ENCODE measurements at places on chromosomes 2 and 18.

- no peak for DNase-seq
Observed at GRCh38 chr18:11071300-11071699, 78.1 kb downstream of the PIEZO2 start.

DNA sequence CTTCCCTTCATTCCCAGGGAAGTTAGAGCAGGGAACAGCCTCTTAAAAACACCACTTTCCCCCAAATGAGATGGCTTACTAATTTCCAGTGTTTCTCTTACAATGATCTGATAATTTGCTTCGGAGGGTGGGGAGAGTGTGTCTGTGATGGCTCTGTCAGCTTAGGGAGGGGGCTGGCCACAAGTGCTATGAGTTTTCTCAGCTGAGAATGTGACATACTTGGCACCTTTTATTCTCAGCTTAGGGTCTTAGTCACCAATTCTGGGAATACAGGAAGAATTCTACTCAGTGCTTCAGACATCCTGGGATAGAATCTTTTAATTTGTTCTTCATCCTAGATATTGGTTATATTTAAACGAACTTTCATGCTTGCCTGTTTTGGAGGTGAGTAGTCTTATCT, 64.4 kb downstream of the AOX1 start:
- DNase-seq: no peak

DNA sequence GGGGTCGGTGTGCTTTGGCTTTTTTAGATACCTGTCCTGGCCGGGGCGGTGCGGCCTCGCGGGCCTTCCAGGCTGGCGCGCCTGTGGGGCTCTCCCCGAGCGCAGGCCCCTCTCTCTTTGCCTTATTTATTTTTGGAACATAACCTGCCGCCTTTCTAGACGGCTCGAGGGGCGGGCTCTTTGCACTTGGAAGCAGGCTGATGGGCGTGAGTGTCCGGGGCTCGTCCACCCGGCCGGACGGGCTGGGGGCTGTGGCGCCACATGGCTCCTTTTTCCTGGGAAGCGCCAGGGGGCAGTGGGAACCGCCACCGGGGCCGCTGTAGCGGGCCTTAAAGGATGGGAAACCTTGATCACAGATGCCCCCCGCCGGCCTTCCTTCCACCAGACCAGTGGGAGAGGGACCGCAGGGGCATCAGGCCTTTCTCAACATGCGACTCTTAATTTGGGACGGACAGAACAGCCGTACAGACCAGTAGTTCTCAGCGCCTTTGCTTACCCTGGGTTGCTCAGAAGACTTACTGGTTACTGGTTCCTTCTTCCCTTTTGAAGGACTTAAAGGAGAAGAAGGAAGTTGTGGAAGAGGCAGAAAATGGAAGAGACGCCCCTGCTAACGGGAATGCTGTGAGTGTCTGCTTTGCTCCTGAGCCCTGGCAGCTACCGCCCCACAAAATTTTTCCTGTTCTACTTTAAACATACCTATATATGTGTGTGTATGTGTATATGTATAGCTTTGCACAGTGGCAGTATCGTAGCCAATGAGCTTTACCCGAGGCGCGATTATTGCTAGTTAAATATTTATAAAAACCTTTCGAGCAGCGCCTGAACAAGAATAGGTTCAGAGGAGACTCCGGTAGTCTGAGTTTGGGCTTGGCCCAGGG, 2.7 kb downstream of the PTMA start:
- no peak for DNase-seq

- DNase-seq: no peak
Observed at GRCh38 chr2:158808426-158808825, 13.3 kb downstream of the DAPL1 start.

DNA sequence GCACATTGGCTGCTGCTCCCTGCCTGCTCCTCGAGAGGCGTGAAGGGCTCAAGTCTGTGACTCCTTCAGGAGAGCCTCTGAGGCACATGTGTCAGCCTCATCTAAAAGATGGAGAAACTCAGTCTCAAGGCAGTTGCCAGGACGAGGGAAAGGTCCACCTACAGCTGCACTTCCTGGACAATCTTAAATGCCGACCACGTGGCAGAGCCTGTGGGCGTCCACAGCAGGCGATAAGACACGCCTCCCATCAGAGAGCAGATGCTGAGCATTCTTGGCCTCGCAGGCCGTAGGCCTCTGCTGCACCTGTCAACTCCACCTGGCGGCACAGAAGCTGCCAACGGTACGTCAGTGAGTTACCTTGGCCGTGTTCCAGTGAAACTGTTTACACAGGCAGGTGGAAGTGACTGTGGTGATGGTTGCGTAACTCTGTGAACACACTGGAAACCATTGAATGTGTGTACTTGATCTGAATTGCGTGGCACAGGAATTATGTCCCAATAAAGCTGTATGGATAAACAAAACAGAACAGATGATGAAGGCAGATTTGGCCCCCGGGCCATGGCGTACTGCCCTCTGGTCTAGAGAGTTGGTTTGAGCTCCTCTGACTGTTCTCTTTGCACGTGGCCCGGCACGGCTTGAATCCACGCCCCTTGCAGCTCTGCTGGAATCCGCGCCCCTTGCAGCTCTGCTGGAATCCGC, 114.5 kb downstream of the RNF144A start:
- DNase-seq: peak; percentile 100

- no peak for DNase-seq
Observed at GRCh38 chr2:217735034-217735433, 267.8 kb downstream of the TNS1 start.

DNA sequence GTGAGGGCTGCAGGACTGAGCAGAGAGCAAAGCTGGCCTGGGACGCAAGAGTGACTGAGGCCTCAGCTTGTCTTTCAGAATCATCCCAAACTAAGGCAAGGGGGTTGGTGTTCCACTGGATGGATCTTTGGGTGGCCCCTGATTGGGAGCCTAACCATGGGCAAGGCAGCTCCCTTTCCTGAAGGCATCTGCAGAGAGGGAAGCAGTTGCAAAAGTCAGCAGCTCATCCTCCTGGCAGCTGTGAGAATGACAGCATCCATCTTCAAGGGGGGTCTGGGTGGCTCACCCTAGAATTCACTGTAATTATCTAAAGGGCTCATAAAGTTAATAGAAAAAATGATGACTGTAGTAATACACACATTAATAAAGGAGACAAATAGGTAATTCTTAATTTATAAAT, 46.5 kb upstream of the RAB31 start:
- DNase-seq: no peak

GRCh38 chr2:156333951-156334495, 1.5 kb upstream of the NR4A2 start:
- DNase-seq: peak; percentile 11

DNA sequence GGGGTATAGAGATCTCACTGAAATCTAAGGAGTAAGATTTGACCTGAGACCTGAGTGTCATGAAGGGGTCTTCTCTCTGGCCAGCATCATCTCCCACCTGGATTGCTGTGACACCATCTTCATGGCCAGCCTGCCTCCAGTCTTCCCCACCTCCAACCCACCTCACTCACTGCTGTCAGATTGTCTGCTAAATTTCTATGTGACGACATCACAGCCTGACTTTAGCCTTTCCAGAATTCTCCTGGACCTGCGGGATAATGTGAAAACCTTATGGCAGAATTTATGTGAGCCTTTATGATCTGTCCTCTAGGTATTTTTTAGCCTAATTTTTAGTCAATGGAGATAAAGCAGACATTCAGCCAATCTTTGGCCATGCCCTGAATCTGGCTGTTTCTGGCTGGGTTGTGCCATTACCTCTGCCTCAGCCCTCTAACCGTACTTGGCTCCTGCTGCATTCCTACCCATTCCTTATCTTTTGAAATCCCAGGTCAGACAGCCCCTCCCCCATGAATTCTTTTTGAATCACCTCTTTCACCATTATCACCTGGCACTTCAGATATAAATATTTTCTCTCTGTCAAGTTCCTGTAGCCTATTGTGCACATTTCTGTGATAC, 66.4 kb upstream of the MMADHC start:
- DNase-seq: no peak

DNA sequence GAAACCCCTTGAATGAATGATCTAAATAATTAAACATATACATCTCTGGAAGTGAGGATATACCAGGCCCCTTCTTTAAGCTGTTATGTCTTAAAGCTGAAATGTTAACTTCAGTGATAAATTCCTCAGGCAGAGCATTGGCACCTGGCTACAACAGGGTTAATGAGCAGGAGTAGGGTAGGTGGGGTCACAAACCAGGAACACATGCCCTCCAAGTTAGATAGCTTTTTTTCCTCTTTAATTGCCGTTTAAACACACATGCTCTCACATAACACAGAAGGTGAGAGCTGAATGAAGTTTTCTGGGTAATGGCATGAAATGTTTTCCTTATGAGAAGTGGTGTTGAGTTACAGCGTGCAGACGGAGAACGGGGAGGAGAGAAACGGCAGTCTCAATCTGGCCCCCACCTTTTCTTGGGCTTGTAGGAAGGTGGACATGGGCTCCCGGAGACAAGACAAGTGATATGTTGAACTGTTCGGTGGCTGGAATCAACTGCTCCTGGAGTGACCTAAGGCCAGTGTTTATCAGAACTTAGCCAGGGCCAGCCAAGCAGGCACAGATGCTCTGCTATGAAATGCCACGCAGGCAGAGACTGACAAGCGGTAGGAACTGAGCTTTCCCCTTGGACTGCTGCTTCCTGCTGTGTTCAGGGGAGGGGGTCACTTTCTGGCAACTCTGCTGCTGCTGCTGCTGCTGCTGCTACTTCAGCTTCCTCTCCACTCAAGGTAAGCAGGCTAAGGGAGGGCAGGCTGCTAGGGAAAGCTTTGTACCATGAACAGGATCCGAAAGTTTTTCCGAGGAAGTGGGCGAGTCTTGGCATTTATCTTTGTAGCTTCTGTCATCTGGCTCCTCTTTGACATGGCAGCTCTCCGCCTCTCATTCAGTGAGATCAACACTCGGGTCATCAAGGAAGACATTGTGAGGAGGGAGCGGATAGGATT, at the start of gene GALNT5:
Gene GALNT5 (plus strand): TSS at position 394 of the 941 bp plus-strand sequence. CDS start 378 bp downstream, at position 772.
- DNase-seq: peak; percentile 1

DNA sequence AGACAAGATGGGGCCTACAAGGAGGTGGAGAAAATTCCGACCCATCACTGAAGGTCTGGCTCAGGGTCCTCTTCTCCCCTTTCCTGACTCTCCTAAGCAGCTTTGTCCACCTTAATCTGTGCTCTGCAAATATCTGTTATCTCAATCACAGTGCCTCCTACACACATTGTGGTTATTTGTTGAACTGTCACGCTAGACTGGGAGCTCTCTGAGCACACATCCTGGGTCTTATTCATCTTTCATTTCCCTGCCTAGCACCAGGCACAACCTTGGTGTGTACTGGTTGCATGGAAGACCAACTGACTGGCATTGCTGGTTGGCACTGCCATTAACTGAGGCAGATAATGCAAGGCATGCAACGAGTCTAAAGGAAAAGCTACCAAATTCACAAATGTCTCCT, 122.9 kb upstream of the ST6GAL2 start:
- no peak for DNase-seq

- no peak for DNase-seq
Observed at GRCh38 chr2:84902526-84902925, 2.9 kb upstream of the TMSB10 start.

- DNase-seq: no peak
Observed at GRCh38 chr2:21642647-21643046, 518.9 kb downstream of the TDRD15 start.

DNA sequence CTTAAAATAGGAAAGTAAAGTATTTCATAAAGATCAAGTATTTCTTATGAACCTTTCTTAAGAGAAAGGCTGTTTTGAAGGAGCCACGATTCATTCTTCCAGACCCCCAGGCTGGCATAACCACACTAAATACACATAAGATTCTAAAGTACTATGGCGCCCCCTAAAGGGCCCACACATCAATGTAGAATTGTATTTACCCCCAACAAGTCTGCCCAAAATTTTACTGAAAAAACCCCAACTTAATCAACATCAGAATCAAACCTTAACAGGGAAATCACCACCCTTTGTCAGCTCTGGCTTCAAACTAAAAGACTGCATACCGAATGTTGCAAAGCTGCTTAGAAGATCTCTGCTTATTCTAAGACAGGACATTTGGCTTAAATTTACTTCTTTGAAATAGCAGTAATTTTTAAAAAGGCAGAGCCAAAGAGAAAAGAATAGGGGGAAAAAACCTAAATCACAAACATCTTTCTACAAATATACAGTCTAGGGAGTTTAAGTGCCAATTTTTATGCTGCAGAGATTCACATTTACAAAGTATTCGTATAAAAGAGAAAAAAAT, 20.4 kb upstream of the BCL2 start:
- DNase-seq: peak; percentile 44

GRCh38 chr2:190804182-190804795, 76.3 kb upstream of the GLS start:
- no peak for DNase-seq

DNA sequence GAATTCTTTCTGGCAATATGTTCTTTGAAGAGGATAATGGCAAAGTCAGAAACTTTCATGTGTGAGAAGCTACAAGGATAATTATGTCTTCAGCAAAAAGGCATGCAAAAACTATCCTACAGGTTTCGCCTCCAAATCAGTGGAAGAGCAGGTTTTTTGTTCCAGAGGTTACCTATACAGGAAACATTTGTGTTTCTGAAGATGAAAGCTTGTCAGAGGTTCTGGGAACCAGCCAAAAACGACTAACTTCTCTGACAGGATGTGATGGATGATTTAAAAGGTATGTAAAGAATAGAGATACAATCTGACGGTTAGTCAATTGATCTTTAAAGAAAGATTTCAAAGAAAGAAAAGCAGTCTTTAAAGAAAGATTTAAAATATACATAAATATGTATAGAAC, 37.6 kb downstream of the RND3 start:
- DNase-seq: no peak

GRCh38 chr2:17805166-17805565, 11.1 kb upstream of the MSGN1 start:
- no peak for DNase-seq

DNA sequence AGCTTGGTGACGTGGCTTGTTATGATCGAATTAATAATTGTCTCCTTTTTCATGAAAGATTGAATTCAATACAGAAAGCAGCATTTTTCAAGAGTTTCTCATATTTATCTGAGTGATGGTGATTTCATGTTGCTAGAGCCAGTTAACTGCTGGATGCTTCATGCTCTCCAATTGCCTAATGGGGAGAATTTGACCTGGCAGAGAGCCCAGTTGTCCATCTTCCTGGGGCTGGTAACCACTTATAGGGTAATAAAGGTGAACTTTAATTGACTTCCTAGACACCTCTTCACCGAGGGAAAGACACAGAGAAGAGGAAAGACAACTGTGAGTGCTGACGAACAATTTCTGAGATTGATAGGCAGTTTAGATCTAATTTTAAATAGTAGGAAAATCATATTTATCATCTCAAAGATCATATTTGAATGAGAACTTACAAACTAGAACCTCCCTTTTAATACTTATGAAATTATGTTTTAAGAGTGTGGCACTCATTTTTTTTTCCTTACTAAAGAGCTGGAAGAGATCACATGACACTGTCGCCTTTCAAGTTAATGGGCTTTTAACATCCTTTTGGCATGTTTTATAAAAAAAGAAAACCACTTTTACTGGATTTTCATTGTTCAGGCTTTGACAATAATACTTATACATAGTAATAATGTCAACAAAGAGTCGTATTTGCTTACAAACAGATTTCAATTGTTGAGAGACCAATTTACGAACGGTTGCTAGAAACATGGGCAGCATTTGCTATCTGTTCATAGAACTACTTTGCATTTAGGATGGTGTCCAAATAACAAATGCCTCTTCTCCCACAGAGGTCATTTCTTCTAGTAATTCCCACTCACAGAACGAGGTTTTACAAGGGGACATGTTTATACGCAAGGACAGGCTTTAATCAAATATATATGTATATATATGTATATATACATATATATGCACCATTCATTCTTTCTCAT, 153.3 kb downstream of the RAPGEF4 start:
- DNase-seq: no peak
